Daoy (cell line): ENCODE measurements at places on chromosomes 6 and 20. TPM values are rescaled to one million over a fixed set of nuclear protein-coding genes. Genes with fewer than 3 reads are reported as not detected.

GRCh38 chr20:64048402-64049044, 916 bp downstream of the SOX18 start:
- DNase-seq, result no peak

- no peak for DNase-seq
Measured at GRCh38 chr6:37168811-37169495, 999 bp upstream of the PIM1 start.

Gene DZANK1
- 0.89 and 1.4 TPM in 2 replicates for total RNA-seq

Gene CYP39A1
- total RNA-seq, result 2.9 and 5.1 TPM in 2 replicates

Gene HCRTR2
- not detected in 2 replicates for total RNA-seq

- no peak for DNase-seq
Measured at GRCh38 chr6:38420207-38420606, 219.5 kb downstream of the BTBD9 start.

GRCh38 chr6:52390361-52390727, 28.4 kb downstream of the PAQR8 start:
- DNase-seq, result peak; percentile 85

GRCh38 chr6:46288835-46289234, 118.1 kb upstream of the ENPP5 start:
- no peak for DNase-seq
